ENCODE measurements at places on chromosomes 13 and 19.

GRCh38 chr13:66219506-66219905, 1010.6 kb downstream of the PCDH9 start:
- DNase-seq = no peak

- no peak for DNase-seq
Measured at GRCh38 chr13:110218581-110219201, 88.3 kb downstream of the COL4A1 start.

DNA sequence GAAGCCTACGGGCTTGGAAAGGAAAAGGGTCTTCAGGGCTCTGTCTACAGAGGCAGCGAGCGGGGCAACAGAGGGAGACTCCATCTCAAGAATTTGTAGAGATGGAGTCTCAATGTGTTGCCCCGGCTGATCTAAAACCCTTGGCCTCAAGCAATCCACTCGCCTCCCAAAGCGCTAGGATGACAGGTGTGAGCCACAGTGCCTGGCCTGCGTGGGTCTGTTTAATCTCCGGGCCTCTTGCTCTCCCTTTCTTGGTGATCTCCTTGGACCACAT, 8.1 kb downstream of the RPS9 start:
- no peak for DNase-seq

DNA sequence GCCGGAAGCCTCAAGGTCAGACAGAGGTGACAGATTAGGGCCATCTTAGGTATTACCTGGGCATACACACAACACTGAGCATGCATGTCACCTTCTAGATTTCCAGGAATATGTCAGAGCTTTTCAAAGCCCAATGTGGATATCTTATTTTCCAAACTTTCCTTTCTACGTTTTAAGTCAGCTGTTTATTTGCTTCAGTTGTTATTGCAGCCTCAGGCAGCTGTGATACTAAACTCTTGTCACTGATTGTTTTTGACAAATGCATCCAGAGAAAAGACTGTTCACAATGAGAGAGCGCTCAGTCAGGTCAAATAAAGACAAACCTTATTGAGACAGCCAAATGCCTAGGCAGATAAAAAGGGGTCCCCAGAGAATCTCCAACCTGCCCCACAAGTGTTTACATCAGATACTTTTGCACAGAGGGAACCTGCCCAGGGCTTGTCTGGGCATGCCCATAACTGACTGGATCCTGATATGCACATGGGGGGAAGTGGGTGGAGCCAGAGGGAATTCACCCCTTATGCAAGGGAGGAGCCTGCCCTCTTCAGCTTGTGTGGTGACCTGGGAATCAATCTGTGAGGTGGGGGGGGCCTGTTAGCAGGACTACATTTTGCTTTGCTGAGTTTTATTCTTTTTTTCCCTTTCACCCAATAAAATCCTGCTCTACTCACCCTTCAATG, 28.5 kb downstream of the MED4 start:
- DNase-seq = no peak

GRCh38 chr19:4575267-4576015, 16.0 kb upstream of the SEMA6B start:
- no peak for DNase-seq

- no peak for DNase-seq
Measured at GRCh38 chr19:12623361-12624031, 12.8 kb downstream of the ZNF791 start.

All from activated CD4-positive, alpha-beta T cell treated with anti-CD3 and anti-CD28 coated beads, Interleukin-2, amount 50 U/mL, for 4 hours (primary cell).